ENCODE measurements at places on chromosomes 12 and 14.

GRCh38 chr12:28550757-28551704, 360.8 kb downstream of the CCDC91 start:
- peak; percentile 86 for ATAC-seq

GRCh38 chr14:54116972-54117371, 160.3 kb upstream of the BMP4 start:
- ATAC-seq, result no peak

- no peak for ATAC-seq
Observed at GRCh38 chr14:85063747-85064146, 466.2 kb upstream of the FLRT2 start.

GRCh38 chr14:67666750-67667449, 7.5 kb downstream of the VTI1B start:
- ATAC-seq, result peak; percentile 71

- no peak for ATAC-seq
Observed at GRCh38 chr12:115209230-115209629, 525.3 kb upstream of the TBX3 start.

Measured in esophagus mucosa (tissue), 1 donor.